ENCODE measurements at places on chromosomes 11 and 22.

DNA sequence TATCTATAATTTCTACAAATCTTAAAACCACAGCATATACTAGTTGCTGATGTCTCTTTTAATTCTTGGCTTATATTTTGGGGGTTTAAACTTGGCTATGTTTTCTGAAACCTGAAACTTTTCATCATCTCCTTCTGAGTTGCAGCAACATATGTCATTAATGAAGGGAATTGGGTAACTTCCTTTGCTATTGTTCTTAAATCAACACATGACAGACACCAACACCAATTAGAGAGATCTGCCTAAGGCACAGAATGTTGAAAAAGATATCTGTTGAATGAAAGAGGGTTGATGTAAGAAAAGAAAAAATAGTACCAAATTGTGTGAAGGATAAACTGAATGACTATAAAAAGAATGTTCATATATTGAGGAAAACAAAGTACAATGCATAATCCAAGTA, 10.3 kb upstream of the GAS2 start:
- DNase-seq, result no peak

DNA sequence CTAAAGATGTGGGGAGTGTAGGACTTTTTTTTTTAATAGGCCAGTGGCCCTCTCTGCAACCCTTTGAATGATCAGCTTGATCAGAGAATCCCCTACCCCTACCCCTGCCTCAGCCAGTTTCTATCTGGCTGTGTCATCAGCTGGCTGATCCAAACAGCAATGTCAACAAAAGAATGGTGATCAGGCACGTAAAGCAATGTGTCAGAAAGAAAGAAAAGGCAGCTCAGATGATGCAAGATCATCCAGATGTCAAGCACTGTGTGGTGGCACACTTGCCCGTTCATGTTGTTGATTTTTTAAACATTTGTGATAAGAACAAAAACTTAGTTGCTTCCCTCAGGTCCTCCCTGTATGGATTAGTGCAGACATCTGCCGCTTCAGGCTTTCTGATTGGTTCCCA, 26.3 kb upstream of the EHF start:
- DNase-seq, result no peak

- no peak for DNase-seq
Observed at GRCh38 chr11:1015826-1016545, 20.5 kb downstream of the MUC6 start.

DNA sequence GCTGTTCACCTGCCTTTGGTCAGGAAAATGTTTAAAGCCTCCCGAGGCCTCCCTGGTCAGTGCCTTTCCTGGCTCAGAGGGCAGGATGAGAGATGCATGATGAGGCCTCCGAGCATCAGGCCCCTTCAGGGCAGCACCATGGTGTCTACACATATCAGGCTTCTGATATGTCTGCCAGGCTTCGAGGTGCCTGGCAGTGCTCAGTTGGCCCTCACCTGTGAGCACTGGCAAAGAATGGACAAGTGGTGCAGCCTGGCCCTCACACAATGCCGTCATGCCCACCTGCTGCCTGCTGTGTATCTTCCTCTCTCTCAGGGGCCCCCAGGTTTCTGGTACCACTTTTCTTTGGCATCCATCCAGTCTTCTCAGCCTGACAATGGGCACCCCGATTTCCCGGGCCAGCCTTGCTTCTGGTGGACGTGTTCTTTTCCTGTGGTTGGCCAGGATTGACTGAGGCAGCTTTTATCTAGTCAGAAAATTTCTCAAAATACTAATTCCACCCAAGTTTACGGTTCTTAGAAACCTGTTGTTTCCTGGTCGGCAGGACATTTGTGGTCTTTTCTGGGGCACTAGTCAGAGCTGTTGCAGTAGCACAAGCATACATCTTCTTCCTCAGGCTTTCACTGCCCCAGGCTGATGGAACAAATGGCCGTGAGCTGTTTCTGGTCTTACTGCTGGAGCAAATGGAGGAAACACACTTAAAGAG, 76.8 kb upstream of the SUSD2 start:
- DNase-seq, result no peak

DNA sequence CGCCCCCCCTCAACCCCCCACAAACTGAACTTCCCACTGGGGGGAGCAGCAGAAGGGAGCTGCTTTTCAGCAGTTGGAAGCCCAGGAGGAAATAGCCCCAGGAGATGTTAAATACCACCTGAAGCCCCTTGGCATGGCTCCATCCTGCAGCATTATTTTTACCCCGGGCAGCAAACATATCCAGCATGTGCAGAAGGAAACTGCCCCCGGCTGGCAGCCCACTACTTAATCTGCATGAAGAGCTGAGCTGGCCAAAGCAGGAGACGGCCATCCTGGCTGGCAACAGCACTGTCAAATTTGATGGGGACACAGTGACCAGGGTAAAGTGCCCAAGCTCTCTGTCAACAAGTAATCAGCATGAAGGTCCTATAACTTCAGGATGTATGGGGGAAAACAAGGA, 32.0 kb downstream of the BUD13 start:
- DNase-seq, result no peak

DNA sequence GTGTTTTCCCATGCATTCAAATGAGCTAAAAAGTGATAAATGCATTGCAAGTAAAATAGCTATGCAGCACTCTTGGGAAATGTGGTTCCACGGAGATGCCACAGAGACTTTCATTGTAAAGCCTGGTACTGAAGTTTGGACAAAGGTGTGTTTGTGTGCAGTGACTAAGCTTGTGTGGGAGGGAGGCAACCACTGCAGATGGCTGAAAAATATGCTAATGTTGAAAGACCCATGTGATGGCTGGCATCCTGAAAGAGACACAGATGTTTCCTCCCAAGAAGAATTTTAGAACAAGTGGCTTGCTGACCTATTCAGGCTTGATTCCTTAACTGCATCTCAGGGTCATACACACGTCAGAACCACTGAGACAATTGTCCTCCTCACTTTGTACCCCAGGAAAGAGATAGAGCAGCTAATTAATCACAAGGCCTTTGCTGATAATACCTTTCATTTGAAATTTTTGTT, 73.8 kb downstream of the FAM76B start:
- peak; percentile 12 for DNase-seq

GRCh38 chr11:67262731-67263675, 3.3 kb upstream of the GRK2 start:
- peak; percentile 19 for DNase-seq

DNA sequence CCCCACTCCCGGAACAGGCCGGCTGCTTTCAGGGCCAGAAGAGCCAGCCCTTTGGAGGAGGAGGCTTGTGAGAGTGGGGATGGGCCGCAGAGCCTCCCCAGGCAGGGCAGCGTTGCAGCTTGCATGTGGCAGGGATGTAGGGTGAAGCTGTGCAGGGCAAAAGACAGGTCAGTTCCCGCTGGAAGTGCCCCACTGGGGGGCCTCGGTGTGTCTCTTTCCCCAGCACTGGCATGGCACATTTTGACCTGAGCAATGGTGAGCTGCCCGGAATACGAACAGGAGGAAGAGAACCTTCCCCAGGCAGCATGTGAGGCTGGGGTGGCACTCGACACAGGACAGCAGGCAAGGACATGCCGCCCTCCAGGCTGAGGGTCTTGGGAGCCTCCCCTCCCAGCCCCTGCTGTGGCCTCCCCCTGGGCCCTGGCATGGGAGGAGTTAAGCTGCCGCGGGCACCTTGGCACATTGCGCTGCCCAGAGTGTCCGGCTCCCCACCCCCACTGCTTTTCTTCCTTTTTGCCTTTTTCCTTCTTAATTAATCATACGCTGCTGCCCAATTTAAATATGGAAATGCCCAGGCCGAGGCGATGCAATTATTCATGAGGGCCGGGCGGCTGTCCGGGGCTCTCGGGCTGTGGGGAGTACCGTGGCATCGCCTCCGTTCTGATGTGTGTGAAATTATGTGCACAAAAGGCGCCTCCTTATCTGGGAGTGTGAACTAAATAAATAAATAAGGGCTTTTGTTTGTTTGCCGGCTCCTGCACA, 76.0 kb upstream of the WNT7B start:
- DNase-seq, result no peak

- DNase-seq, result no peak
Observed at GRCh38 chr11:67504950-67505581, at the start of gene PITPNM1. PITPNM1 (minus strand) TSS chr11:67505363; CDS start chr11:67504180, 1,183 bp downstream.
